HT1080 (cell line): ENCODE measurements at places on chromosomes 7 and 10.

DNA sequence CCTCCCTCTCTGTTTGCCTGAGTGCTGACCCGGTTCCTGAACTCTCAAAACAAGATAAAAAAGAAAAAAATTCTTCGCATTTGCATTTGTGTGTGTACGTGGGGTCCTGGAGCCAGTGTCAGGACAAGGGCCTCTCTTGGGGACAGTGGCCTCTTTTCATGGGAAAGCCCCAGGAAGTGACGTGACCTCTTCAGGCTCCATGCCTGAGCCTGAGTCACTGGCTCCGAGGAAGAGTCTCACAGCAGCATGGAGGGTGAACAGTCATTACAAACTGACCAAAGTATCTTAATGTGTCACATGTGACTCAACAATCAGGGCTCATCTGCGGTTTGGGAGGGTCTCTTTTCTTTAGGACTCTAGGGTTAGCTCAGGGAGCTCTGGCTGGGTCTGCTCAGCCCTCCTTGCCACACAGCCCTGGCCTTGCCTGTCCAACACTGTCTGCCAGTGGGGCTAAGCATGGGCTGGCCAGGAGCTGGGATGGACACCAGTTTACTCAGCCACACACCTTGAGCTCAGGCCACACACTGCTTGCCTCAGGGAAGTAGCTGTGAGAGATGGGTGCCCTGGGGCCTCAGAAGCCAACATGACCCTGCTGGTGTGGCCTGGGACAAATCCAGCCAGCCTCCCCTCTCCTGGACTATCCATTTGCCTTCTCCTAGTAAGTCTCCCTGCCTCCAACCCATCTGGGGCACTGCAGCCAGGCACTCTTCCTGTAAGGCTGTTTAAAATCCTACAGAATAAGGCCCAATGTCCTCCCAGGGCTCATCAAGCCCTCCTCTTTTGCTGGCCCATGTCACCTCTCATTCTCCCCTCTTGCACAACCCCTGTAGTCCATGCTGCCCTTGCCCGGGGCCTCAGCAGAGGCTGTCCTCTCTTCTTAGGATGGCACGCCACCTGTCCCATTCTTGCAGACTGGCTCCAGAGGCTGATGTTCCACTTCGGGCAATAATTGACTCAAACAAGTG, 10.5 kb downstream of the TMEM273 start:
- DNase-seq: peak; percentile 96

GRCh38 chr7:27173511-27173955, 587 bp downstream of the HOXA10 start:
- no peak for DNase-seq

DNA sequence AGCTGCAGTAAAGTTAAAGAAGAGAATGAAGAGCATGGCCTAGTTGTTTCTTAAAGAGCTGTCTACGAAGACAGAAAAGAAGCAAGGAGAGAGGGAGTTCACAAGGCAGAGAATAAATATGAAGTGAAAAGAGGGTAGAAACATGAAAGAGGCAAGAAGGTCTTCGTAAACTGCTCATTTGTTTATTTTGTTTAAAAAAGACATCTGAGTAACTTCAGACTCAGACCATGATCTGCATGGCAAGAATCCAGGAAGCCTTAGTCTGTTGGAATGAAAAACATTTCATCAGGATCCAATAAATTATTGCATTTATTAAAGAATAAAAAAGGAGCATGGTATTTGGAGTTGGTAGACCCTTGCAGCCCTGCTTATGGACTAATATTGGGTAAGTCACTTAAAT, 151.1 kb downstream of the SEM1 start:
- no peak for DNase-seq

- no peak for DNase-seq
Measured at GRCh38 chr10:811379-812175, 119.9 kb downstream of the LARP4B start.

- DNase-seq: no peak
Measured at GRCh38 chr10:107542607-107543006, 378.1 kb upstream of the SORCS1 start.
